Osteoblast (primary cell): ENCODE measurements at places on chromosomes 1 and 21. TPM values are rescaled to one million over a fixed set of nuclear protein-coding genes. Genes with fewer than 3 reads are reported as not detected.

Gene TRIM17
- total RNA-seq, result under 0.01 TPM in 1 of 2 replicates, not detected in the other

GRCh38 chr1:4665456-4665855, 11.0 kb downstream of the AJAP1 start:
- no peaks in the 10 kb centered on the region for H3K27me3 ChIP-seq
- H3K36me3 ChIP-seq, result no peaks in the 10 kb centered on the region
- H3K4me3 ChIP-seq, result no peak overlapping the region
- H3K4me1 ChIP-seq, result no peaks in the 10 kb centered on the region

DNA sequence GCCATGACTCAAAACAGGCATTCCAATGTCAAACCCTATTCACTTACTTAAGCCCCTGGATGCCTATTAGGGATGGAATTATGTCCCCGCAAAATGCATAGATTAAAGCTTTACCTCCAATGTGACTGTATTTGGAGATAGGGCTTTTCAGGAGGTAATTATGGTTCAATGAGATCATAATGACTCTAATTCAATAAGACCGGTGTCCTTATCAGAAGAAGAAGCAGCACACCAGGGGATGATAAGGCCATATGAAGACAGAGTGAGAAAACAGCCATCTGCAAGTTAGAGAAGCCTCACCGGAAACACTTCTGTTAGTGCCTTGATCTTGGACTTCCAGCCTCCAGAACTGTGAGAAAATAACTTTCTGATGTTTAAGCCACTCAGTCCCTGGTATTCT, 1131.8 kb upstream of the TMPRSS15 start:
- H3K27ac ChIP-seq, result no peak overlapping the region
- no peak for DNase-seq
- no peaks in the 10 kb centered on the region for H3K4me1 ChIP-seq
- no peaks in the 10 kb centered on the region for H3K36me3 ChIP-seq

Gene DUSP12
- 20.6 and 32.1 TPM in 2 replicates for total RNA-seq

Gene OLIG1
- total RNA-seq, result not detected in 2 replicates

DNA sequence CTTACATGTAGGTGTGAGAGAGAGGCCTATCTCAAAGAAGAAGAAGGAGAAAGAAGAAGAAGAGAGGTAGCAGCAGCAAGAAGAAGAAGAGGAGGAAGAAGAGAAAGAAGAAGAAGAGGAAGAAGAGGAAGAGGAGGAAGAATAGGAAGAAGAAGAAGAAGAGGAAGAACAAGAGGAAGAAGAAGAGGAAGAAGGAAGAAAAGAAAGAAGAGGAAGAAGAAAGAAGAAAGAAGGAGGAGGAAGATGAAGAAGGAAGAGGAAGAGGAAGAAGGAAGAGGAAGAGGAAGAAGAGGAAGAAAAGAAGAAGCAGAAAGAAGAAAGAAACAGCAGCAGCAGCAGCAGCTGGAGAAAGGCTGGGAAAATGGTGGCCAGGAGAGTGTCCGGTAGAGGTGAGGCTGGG, 10.3 kb upstream of the AZIN2 start:
- no peaks in the 10 kb centered on the region for H3K36me3 ChIP-seq
- H3K4me3 ChIP-seq, result no peak overlapping the region
- DNase-seq, result no peak
- peaks cover 10% of the 10 kb centered on the region for H3K27me3 ChIP-seq
- H3K4me1 ChIP-seq, result no peaks in the 10 kb centered on the region

Gene MLLT11
- total RNA-seq, result 1.4 and 1.8 TPM in 2 replicates

DNA sequence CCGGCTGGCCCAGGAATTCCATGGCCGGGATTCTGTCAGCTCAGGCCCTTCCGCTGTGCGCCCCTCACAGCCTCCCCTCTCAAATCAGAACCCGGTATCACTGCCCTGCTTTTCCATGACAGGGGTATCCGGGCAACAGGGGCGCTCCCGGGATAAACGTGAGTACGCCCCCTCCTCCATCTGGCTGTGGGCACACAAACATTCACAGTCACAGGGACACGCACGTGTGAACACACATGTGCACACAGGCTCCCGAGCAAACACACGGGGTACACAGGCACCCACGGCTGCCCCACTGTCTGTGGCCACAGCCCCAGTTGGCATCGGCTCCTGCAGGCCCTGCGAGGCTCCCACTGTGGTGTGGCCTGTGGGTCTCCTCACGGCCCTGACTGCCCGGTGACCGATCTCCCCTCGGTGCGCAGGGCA, 16.7 kb downstream of the COL6A1 start:
- peaks cover 3% of the 10 kb centered on the region for H3K4me1 ChIP-seq
- peak; percentile 64 for DNase-seq
- H3K36me3 ChIP-seq, result peaks cover 96% of the 10 kb centered on the region

Gene CCDC185
- total RNA-seq, result not detected in 2 replicates

Gene OR14K1
- total RNA-seq, result 0.36 TPM in 1 of 2 replicates, not detected in the other

Gene CFAP126
- total RNA-seq, result not detected in 2 replicates

DNA sequence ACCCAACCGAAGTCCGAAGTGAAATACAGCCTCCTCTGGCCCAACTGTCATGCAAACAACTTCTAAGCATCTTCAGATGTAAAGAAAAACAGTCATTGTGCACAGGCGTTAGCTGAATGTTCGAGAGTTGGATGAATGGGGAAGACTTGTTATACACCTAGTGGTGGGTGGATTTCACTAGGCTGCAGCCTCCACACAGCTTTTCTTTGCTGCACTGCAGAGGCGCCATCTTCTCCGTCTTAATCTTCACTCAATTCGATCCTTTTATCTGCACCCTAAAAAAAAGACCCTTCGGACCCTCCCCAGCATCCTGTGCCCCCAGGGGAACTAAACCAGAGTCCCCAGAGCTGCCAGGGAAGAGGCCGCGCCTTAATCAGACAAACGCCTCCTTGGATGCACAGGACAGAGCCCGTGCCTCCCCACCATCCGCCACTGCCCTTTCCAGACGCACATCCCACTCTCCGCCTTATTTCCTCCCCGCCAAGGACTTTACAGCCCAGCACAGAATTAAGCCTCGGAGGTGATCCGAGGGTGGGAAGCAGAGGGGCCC, 1.4 kb downstream of the APP start:
- peak overlapping the region; percentile 71 for H3K27ac ChIP-seq
- peak overlapping the region; percentile 96 for H3K4me3 ChIP-seq
- H3K4me1 ChIP-seq, result peaks cover 21% of the 10 kb centered on the region
- no peaks in the 10 kb centered on the region for H3K36me3 ChIP-seq

Gene TSPEAR
- not detected in 2 replicates for total RNA-seq

DNA sequence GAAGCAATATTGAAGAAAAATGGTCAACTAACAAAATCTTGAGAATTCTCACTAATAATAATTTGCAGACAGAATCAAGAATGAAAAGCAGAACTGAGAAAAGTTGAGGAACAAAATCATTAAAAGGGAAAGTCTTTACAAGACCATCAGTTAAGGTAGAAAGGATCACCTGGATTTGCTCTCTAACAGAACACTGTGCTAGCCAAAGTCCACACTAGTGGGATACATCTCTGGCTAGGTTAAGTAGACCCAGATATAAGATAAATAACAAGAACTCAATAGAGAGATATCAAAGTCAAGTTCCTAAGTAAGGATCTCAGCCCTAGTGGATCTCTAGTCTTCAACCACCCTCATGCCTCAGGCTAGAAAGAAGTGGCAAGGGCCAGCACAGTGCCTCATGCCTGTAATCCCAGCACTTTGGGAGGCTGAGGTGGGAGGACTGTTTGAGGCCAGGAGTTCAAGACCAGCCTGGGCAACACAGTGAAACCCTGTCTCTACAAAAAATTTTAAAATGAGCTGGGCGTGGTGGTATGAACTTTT, 19.6 kb downstream of the IPP start:
- peaks cover 4% of the 10 kb centered on the region for H3K36me3 ChIP-seq
- no peaks in the 10 kb centered on the region for H3K27me3 ChIP-seq
- DNase-seq, result no peak
- no peak overlapping the region for H3K4me3 ChIP-seq
- no peaks in the 10 kb centered on the region for H3K4me1 ChIP-seq
- H3K27ac ChIP-seq, result no peak overlapping the region

Gene FCAMR
- not detected in 2 replicates for total RNA-seq

Gene CELA2A
- total RNA-seq, result not detected in 2 replicates

Gene SLC2A5
- total RNA-seq, result 11.2 and 22.4 TPM in 2 replicates

GRCh38 chr1:40984066-40984465, 4.6 kb downstream of the CTPS1 start:
- peaks cover 47% of the 10 kb centered on the region for H3K4me1 ChIP-seq
- H3K27me3 ChIP-seq, result no peaks in the 10 kb centered on the region
- peaks cover 52% of the 10 kb centered on the region for H3K36me3 ChIP-seq

GRCh38 chr21:33908760-33909159, 6.8 kb downstream of the ATP5PO start:
- no peak overlapping the region for H3K4me3 ChIP-seq
- no peak overlapping the region for H3K27ac ChIP-seq
- H3K27me3 ChIP-seq, result no peaks in the 10 kb centered on the region

Gene TCHHL1
- not detected in 2 replicates for total RNA-seq

GRCh38 chr1:24641646-24642151, 1.4 kb upstream of the SRRM1 start:
- H3K4me1 ChIP-seq, result peaks cover 24% of the 10 kb centered on the region
- H3K27me3 ChIP-seq, result no peaks in the 10 kb centered on the region
- DNase-seq, result peak; percentile 50
- H3K27ac ChIP-seq, result peak overlapping the region; percentile 99

Gene KRTAP20-2
- not detected in 2 replicates for total RNA-seq

DNA sequence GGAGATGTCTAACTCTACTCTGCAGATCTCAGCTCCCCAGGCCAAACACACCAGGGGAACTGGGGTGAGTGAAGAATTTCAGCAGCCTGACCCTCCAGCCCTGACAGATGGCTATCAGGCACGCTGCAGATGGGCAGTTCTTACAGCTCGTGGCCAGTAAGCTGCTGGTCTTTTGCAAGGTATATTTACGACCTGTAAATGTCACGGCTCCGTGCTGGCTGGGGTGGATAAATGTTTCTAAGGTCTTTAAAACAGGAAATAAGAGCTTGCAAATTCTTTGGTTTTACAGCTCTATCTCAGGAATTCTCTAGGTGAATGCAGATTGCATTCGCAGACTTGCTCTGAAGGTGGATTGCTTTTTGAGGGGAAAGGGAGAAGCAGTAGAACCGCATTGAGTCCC, 10.1 kb downstream of the DOP1B start:
- H3K27me3 ChIP-seq, result no peaks in the 10 kb centered on the region
- H3K4me3 ChIP-seq, result no peak overlapping the region
- H3K27ac ChIP-seq, result no peak overlapping the region
- DNase-seq, result no peak
- peaks cover 17% of the 10 kb centered on the region for H3K36me3 ChIP-seq
- H3K4me1 ChIP-seq, result no peaks in the 10 kb centered on the region

Gene RXFP4
- total RNA-seq, result not detected in 2 replicates

- peaks cover 2% of the 10 kb centered on the region for H3K27me3 ChIP-seq
- peak; percentile 79 for DNase-seq
- no peak overlapping the region for H3K27ac ChIP-seq
- H3K36me3 ChIP-seq, result no peaks in the 10 kb centered on the region
These were observed 5.9 kb upstream of the TAGLN2 start for GRCh38 chr1:159931101-159931794.

GRCh38 chr1:176949033-176949662, 215.4 kb downstream of the ASTN1 start:
- H3K4me1 ChIP-seq, result no peaks in the 10 kb centered on the region
- no peaks in the 10 kb centered on the region for H3K27me3 ChIP-seq
- no peak for DNase-seq
- no peak overlapping the region for H3K4me3 ChIP-seq
- H3K27ac ChIP-seq, result no peak overlapping the region

Gene MMEL1
- under 0.01 TPM in 1 of 2 replicates, not detected in the other for total RNA-seq

GRCh38 chr1:41394369-41394744, 33.1 kb downstream of the FOXO6 start:
- peaks cover 30% of the 10 kb centered on the region for H3K27me3 ChIP-seq
- no peaks in the 10 kb centered on the region for H3K4me1 ChIP-seq
- H3K4me3 ChIP-seq, result no peak overlapping the region
- no peak overlapping the region for H3K27ac ChIP-seq
- DNase-seq, result no peak
- no peaks in the 10 kb centered on the region for H3K36me3 ChIP-seq

DNA sequence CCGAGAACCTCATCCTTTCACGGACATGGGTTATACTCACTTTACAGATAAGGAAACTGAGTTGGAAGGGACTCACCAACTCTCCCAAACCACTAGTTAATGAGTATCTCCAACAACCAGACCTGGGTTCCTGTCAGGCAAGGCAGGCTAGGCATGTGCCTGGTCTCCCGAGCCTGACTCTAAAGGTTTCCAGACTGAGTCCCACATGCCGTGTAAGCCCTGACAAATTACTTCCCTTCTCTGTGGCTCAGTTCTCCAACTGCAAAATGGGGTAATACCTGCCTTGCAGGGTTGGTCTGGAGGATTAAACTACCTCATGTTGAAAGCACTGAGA, 34.3 kb downstream of the SSBP3 start:
- H3K27ac ChIP-seq, result no peak overlapping the region
- H3K27me3 ChIP-seq, result no peaks in the 10 kb centered on the region
- no peak overlapping the region for H3K4me3 ChIP-seq

- H3K27ac ChIP-seq, result no peak overlapping the region
- H3K27me3 ChIP-seq, result no peaks in the 10 kb centered on the region
- H3K4me3 ChIP-seq, result no peak overlapping the region
- H3K36me3 ChIP-seq, result no peaks in the 10 kb centered on the region
- no peak for DNase-seq
These were observed 24.0 kb upstream of the CCDC181 start for GRCh38 chr1:169451218-169451824.

Gene S100A3
- total RNA-seq, result 4.4 and 7.6 TPM in 2 replicates

DNA sequence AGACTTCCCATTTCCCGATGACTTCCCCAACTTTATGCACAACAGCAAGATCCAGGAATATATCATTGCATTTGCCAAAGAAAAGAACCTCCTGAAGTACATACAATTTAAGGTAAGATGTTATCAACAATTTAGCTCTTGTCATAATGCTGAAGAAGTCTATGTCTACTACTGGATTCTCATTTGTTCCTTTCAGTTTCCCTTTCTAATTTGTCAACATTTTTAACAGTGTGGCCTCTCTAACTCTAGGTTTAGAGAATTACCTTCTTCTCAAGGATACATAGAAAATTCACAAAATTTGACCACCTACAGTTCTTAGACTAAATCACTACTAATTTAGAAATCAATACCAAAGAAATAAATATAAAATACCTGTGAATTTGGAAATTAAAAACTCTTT, 13.2 kb downstream of the FMO3 start:
- H3K4me1 ChIP-seq, result no peaks in the 10 kb centered on the region
- H3K27me3 ChIP-seq, result no peaks in the 10 kb centered on the region
- H3K4me3 ChIP-seq, result no peak overlapping the region
- no peaks in the 10 kb centered on the region for H3K36me3 ChIP-seq
- no peak for DNase-seq
- no peak overlapping the region for H3K27ac ChIP-seq

Gene G0S2
- 10.5 and 11.2 TPM in 2 replicates for total RNA-seq

Gene TSPAN1
- 0.59 and 1.1 TPM in 2 replicates for total RNA-seq

- H3K4me1 ChIP-seq, result peaks cover 44% of the 10 kb centered on the region
- no peaks in the 10 kb centered on the region for H3K36me3 ChIP-seq
- peak overlapping the region; percentile 68 for H3K27ac ChIP-seq
- no peaks in the 10 kb centered on the region for H3K27me3 ChIP-seq
These were observed 59.6 kb upstream of the C1orf87 start for GRCh38 chr1:60133000-60133673.
